ENCODE measurements at places on chromosomes 2 and 18.

DNA sequence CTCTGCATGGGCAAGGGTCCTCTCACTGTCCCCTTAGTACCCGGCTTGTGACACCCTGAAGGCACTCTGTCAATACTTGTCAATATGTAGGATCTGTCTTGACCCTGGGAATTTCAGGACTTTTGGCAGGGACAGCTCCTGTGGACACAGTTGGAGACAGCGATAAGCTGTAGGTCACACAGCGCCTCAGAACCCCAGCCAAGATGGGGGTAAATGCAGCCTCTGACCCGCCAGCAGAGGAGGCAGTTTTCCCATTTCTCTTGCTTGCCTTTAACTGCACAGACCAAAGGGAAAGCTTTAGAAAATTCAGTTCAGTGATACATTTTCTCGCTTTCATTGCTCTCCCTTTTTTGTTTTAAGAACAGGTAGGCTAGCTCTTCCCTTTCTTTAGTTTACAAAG lies 54.8 kb upstream of the KLHL29 start:
- peak; percentile 11 for DNase-seq

- no peak for DNase-seq
Observed at GRCh38 chr2:26540306-26540705, 62.4 kb upstream of the OTOF start.

- DNase-seq, result no peak
Observed at GRCh38 chr2:134202371-134202770, 51.5 kb upstream of the MGAT5 start.

- DNase-seq, result no peak
Observed at GRCh38 chr18:77522051-77522675, 272.5 kb downstream of the GALR1 start.

- DNase-seq, result no peak
Observed at GRCh38 chr2:42545023-42545721, 23.3 kb upstream of the MTA3 start.

GRCh38 chr2:105763076-105763475 lies 18.4 kb downstream of the NCK2 start:
- DNase-seq, result no peak

GRCh38 chr2:85935170-85935745 lies 46.5 kb upstream of the ST3GAL5 start:
- DNase-seq, result no peak

DNA sequence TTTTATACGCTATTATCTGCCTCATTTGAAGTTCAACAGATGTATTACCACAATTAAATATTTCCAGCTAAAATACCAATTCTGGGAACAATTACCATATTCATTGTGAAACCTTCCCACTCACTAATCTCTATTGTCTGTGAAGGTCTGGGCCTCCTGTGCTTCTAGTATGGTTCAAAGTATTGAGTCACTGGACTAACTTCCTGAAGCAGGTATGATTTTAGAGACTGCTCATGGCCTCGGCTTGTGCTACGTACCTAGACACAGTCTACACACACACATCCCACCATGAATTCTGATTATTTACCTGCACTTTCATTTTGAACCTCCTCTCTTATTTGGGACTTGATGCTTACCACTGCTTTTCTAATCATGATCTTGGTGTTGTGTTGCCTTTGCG lies 180.7 kb upstream of the EPHA4 start:
- DNase-seq, result no peak

DNA sequence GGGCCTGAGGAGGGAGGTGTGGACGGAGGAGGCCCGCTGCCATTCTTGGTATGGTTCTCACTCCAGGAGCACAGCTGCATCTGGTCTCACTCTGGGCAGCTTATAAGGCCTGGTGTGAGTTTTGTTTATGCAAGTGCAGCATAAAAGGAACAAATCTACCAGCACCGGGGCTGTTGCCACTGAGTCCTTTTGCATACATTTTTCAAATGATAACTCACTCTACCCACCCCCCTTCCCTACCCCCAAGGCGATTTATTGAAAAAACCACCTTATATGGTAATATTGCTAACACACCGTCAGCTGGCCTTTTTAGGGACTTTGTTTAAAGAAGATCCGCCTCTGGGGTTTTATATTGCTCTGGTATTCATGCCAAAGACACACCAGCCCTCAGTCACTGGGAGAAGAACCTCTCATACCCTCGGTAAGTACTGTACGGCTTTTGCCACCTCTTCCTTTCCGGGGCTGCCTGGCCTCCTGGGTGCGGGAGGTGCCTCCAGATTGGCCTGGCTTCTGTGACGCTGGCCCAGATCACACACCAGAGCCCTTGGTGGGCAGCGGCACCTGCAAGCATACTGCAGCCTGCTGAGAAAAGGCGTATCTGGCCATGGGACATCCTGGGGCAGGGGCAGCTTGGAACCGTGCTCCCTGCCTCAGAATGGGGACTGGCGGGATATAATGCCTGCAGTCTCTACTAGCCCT lies at the start of gene ACTG2:
TSS of gene ACTG2 (plus strand) at position 378 of the 699 bp plus-strand sequence. CDS start 8,304 bp downstream, outside the sequence.
- DNase-seq, result no peak

- peak; percentile 87 for DNase-seq
Observed at GRCh38 chr18:23970161-23971096, 44.1 kb upstream of the TTC39C start.

DNA sequence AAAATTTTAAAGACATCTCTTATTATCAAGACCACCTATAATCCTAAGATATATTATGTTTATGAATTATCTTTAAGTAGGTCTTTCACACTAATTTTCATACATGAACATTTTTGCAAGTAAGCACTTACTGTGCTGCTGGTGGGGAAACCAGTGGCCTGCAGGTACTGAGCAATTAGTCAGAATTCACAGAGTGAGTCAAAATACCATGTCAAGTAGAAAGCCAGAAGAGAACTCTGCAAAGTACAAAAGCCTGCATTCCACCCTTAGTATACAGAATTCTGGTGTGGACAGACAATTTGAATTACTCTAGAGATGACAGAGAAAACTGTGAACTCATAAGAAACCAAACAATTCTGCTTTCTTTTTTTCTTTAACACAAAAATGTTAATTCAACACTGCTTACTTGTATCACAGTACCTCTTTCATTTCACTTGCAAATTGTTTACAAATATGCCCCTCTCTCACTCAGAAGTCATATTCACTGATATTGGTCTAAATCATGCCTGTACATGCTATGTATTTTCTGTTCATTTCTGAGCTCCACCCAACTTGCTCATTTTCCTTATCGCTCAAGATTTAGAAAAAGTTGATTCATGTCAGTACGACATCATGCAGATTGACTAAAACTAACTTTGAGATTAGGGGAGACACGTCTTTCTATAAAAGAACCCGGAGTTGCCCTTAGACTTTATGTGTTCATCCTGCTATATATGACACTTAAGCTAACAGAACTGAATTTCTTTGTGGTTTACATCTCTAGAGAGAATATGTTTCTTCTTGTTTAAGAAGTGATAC lies 182.9 kb downstream of the IKZF2 start:
- peak; percentile 38 for DNase-seq

DNA sequence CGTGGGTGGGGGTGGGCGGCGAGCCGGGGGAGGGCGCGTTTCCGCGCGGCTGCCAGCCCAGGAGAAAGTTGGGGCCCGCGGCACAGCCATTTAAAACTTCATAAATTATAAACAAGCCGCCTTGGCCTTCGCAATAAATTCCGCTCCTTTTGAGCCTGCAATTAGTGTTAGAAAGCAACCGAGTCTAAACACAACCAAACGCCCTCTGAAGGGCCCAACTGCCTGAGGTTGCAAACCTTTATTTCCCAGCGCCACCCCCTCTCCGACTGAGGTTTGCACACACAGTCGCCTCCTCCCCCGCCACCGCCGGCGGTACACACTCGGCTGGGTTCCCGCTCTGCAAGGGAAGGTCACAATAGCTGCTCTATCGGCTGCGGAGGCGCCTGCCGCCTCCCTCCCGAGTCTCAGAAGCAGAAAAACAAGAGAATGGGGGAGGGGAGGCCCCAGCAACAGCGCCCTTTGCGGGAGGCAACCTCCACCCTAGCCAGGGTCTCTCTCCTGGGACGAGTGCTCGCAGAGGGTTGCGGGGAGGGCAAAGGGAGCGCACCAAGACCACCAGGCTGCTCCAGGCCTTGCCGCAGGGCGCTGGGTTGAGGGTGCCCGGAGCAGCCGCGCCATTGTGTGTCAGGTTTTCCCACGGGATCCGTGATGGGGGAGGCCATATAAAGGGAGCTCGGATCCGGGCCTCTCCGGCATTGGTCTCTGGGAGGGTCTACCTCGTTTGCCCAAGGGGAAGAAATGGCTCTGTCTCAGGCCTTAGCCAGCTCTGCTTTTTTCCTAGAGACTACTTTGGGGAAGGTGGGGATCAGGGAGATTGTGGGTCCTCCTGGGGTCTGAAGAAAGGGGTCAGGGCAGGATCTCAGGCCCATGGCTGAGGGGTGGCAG lies 13.4 kb upstream of the HOXD1 start:
- peak; percentile 66 for DNase-seq

GRCh38 chr2:216870508-216871332 lies 10.9 kb upstream of the TNP1 start:
- DNase-seq, result no peak

- peak; percentile 28 for DNase-seq
Observed at GRCh38 chr2:190079160-190079559, 16.6 kb upstream of the MSTN start.

DNA sequence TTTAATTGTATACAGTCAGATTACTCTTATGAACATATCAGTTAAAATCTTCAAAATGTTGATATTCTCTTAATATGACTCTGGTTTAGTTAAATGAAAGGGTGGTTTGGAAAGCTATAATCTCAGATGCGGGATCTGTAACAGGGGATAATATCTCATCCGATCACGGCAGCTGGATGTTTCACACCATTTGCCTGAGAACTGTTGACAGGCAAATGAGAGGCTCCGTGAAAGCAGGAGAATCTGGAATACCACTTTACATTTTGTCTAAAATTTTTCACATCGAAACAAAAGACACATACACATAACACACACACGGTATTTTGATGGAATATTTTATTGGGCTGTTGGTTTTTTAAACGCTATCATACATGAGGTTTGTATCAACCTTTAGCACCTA lies 518.6 kb upstream of the SLC39A10 start:
- no peak for DNase-seq

- no peak for DNase-seq
Observed at GRCh38 chr18:78792094-78792493, 187.5 kb upstream of the SALL3 start.

DNA sequence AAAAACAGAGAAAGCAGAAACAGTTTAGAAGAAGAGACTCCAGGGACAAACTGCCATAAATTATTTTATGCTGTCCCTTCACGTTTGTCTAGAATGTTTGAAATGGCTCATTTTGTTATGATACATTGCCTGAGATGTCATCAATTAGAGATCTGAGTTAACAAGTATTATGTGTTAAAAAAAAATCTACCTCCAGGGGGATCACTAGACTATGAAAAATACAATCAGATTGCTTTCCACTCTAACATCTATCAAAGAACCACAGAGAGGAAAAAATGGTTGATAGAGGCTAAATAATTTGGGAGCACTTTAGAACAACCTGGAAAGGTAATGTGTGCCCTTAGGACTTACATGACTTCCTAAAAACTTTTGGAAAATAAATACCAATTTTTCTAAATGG lies 103.8 kb upstream of the CCDC150 start:
- DNase-seq, result no peak

DNA sequence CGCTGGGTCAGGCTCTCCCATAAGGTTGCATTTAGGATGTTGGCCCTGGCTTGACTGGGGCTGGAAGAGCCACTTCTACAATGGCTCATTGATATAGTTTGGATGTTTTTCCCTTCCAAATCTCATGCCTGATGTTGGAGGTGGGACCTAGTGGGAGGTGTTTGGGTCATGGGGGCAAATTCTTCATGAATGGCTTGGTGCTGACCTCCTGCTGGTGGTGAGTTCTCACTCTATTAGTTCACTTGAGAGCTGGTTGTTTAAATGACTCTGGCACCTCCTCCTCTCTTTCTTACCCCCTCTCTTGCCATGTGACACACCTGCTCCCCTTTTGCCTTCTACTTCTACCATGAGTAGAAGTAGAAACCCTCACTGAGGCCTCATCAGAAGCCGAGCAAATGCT lies 20.5 kb downstream of the ACOXL start:
- DNase-seq, result no peak

DNA sequence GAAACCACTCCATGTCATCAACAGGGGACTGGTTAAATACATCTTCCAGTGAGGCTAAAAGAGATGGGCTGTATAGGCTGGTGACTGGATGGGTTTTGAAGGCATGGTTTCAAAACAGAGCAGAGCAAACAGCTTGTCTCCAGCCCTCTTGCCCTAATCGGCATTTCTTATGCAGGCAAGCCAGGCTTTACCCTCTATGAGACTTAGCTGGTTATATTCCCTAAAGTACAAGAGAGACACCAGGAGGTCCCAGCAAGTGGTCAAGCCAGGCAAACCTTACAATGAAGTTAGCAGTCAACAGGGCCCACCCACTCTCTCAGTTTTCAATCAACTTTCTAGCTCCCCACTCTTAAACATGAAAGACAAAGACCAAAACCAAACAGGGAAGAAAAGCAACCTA lies 19.0 kb downstream of the OSBPL1A start:
- DNase-seq, result no peak

- DNase-seq, result peak; percentile 82
Observed at GRCh38 chr2:105545730-105546627, 147.1 kb upstream of the FHL2 start.

DNA sequence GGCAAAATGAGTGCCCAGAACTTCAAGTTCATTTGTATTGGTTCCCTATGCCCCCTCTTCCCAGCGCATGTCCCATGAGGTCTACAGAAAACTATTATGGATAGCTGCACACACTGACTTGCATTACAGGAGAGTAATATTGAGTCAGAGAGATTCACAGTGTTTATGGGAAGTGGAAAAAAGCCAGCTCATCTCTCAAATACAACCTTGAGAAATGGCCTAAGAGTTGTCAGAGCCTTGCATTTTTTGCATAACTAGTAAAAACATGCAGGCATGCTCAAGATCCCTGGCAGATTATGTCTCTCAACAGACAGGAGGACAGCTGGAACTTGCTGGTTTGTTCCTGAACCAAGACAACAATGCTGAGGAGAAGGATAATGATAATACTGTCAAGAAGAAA lies 1292.8 kb downstream of the DSC3 start:
- no peak for DNase-seq

- no peak for DNase-seq
Observed at GRCh38 chr2:55418072-55418471, 1.6 kb downstream of the CCDC88A start.

DNA sequence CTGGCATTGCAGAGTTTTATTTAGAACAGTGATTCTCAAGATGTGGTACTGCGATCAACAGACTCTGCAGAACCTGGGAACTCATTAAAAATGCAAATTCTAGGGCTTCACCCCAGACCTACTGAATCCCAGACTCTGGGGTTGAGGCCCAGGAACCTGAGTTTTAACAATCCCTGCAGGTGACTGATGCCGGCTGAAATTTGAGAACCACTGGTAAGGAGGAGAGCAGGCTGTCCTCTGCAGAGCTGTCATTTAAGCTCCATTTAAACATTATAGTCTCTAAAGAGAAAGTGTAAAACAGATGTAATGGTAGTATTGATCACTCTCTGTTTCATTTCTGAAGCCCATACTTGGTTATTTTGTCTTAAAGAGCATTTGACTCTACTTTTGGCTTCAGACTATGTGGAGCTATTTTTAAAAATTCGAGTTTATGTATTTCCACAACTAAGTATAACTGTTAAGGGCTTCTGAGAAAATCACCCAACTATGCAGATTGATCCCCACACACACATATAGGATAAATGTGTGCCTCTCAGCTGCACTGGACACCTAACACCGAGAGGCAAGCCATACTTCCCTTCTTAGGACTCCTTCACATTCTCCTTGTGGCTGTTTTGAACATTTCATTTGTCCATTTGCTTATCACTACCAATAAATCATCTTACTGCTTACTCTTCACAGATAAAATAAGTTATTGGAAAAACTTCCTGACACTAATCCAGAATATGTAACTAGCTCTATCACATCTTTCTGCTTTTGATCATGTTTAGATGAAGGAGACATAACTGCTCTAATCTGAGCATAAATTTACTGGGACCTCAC lies 487.5 kb downstream of the DLGAP1 start:
- no peak for DNase-seq

Data from activated CD8-positive, alpha-beta T cell treated with anti-CD3 and anti-CD28 coated beads for 36 hours (primary cell).